Right cardiac atrium (tissue), 5 donors: ENCODE measurements at places on chromosomes 7 and 10.

- no peak for DNase-seq
Observed at GRCh38 chr10:43053825-43054224, 23.0 kb upstream of the RET start.

DNA sequence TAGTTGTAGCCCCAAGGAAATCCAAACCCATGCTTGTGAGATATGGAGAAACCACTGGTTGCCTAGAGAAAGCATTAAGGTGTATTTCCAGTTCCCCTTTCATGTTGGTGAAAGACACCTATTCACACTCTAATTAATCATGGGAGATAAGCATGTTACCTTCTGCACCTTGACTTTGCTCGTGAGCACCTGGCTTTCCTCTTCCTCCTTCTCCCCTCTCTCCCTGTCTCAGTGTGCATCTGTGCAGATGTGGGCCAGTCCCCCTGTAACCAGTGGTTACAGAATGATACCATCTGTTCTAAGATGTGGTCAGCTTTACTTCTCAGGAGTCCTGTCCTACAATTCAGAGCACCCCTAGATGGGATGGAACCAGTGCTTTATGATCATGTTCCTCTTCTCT is 160.6 kb downstream of the LCOR start:
- no peak for DNase-seq

DNA sequence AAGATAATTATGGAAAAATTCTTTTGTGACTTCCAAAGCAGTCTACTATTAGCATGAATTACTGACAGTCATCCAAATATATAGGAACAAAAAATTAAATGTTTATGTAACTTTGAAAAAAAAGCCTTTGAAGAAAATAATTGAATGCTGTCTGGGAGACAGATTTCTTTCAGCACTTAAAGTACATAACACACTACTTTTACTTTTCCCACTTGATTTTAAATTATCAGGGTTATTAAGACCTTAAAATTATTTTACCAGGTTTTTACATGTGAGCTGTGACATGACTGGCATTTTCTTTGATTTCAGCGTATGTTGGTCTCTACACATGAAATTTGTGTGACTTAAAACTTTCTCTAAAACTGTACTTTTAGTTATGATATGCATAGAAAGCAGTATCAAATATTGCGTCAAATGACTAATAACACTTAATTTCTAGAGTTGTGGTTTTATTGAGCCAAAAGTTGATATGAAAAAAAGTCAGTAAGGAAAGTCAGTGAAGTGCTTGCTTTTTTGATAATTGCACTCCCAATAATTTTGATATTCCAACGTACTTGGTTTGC is 3.1 kb downstream of the PTEN start:
- DNase-seq = no peak

GRCh38 chr10:62082729-62083411 is 181.4 kb downstream of the ARID5B start:
- DNase-seq = peak; percentile 68
